ENCODE measurements at places on chromosomes 3 and 15.

GRCh38 chr15:91780387-91780786, 73.1 kb upstream of the SLCO3A1 start:
- DNase-seq, result no peak

- DNase-seq, result no peak
Measured at GRCh38 chr3:127141921-127142730, 50.8 kb upstream of the PRR23E start.

GRCh38 chr3:31129241-31129640, 234.8 kb upstream of the GADL1 start:
- DNase-seq, result no peak

GRCh38 chr15:99981191-99981647, 248.0 kb upstream of the LYSMD4 start:
- no peak for DNase-seq

DNA sequence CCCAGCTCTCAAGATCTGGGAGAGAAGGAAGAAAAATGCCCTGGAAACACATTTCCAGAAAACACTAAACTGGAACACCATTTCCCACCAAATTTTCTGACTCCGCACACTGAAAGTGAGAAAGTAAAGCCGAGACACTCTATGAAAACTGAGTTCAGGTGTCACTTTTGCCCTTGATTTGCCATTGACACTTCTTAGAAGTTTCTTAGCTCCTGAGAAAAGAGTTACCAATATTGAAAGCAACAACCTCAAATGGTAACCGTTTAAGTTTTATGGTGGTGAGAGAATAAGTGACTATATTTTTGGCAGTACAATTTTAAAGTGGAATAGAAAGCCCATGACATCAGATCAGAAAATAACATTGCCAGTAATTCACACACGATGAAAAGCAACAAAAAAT, 39.0 kb downstream of the CD86 start:
- DNase-seq, result no peak

DNA sequence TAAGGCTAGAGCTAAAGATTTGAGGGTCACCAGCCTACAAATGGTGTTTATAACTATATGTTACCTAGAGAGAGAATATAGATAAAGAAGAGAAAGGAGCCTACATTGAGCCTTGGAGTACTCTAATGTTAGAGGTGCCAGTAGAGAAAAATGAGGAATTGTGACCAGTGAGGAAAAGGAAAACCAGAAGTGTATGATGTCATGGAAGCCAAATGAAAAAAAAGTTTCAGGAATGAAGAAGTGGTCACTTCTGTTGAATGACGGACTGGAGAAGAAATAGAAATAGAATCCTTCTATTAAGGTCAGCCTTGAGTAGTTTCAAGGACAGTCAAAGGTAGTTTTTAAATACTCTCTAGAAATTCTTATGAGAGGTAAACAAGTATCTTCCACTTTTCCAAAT, 51.2 kb upstream of the MLF1 start:
- DNase-seq, result no peak

DNA sequence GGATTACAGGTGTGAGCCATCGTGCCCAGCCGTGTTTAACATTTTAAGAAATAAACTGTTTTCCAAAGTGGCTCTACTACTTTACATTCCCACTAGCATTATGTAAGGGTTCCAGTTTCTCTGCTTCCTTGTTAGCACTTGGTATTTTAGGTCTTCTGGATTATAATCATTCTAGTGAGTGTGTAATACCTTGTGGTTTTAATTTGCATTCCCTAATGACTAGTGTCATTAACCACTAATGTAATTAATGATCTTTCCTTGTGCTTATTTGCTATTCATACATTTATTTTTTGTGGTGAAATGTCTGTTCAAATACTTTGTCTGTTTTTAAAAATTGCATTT, 30.7 kb downstream of the ARIH2 start:
- DNase-seq, result no peak
